ENCODE measurements at places on chromosomes 1 and 21.
A peak's percentile ranks its signal among the peaks of the same experiment; 100 is the strongest.

DNA sequence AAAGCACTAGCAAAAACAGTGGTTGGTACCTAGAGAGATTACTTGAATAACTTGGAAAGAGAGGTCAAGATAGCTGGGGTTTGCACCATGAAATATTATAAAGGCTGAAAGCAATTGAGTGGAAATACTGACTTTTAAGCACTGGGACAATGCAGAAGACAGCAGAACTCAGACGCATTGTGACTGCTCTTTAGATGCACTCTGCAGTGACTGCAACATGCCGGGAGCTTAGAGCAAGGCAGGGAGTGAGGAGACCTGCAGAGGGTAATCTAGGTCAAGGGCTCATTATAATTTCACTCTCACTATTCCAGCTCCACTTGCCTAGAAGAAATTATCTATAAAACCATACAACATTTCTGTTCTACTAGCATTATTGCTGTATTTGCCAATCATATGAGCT lies 36.6 kb downstream of the OLFM3 start:
- no peak for DNase-seq

GRCh38 chr1:220504329-220504728 lies 23.6 kb upstream of the MARK1 start:
- no peak for DNase-seq

DNA sequence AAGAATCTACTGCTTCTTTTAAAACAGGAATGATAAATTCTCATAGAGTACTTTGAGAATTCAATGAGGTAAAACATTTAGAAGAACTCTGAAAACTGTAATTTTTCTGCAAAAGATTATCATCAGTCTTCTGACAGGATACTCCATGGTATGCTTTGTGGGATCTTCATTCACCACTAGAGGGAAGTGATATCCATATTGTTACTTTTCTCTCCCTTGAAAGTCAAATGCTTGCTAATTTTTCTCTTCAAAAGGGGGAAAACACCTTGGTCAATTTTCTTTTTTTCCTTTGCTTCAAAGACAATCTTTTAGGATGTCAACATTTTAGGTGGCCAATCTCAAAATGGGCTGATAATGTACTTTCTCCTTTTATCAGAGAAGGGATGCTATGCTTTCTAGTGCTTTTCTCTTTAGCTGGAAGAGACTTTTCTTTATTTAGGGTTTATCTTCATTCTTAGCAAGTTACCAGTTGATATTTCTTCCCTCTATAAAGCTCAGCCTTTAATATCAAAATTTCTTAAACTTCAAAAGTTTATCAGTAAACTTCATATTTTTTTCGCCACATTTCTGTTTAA lies 95.5 kb downstream of the NEGR1 start:
- no peak for DNase-seq

DNA sequence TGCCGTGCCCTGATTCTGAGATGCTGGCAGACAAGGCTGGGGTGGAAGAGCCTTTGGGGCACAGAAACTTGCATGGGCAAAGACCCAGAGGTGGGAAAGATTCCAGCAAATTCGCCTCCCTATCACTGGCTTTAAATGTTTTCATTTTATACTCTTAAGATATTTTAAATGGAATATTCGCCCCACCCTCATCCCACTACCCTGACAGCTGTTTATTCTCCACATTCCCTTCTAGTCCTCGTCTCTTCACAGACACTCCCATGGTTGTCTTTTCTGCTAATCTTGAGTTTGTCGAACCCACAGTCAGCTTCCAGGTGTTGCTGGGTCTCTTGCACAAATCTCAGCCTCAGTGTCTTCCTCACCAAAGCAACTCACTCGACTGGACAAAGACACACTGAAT lies 245.0 kb downstream of the KAZN start:
- DNase-seq: no peak

- no peak for DNase-seq
Measured at GRCh38 chr1:13864760-13865159, 164.8 kb downstream of the PRDM2 start.

- no peak for DNase-seq
Measured at GRCh38 chr1:9942399-9942938, 722 bp downstream of the LZIC start.

- DNase-seq: no peak
Measured at GRCh38 chr1:54483875-54484437, 64.1 kb upstream of the ACOT11 start.

DNA sequence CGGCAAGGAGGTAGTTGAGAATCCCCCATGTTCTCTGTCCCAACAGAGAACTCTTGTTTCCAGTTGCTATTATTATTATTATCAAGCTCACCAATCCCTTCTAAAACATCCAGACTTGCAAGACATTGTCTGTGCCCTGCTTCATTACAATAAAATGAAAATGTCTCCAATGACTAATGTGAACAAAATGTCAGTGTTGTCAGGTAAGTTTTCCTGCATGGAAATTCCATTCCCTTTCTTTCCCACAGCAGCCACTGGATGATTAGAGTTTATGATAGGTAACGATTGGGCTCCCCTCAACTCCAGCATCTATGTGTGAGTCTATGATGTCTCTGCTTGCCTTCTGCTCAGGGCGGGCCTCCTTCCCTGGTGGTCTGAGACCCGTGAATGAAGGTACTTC lies 8.9 kb upstream of the DYRK1A start:
- no peak for DNase-seq

GRCh38 chr1:181662606-181663005 lies 179.3 kb downstream of the CACNA1E start:
- no peak for DNase-seq

DNA sequence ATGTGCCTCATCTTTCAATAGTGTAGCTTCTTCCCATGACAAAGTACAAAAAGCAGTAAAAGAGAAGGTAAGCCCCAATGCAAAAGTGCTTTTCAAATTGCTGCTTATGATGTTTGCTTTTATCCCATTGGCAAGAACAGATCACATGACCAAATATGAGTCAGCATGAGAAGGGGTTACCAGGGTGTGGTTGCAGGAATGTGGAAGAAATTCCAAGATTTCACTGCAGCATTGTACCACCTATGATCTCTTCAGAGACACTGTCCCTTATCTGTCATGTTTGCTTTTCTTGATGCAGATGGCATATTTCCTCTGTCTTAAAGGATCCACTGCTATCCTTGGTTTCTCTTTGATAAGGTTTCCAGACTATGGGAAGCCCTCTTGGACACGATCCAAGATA lies 1006.9 kb upstream of the PRMT6 start:
- DNase-seq: no peak

DNA sequence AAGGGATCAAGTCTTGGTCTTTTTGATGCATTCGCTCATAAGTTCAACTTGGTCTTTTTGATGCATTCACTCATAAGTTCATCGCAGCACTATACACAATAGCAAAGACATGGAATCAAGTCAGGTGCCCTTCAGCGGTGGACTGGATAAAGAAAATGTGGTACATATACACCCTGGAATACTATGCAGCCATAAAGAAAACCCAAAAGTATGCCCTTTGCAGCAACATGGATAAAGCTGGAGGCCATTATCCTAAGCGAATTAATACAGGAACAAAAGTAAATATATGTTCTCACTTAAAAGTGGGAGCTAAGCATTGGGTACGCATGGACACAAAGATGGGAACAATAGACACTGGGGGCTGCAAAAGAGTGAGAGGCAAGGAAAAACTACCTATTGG lies 29.8 kb upstream of the FOXE3 start:
- DNase-seq: no peak

- peak; percentile 2 for DNase-seq
Measured at GRCh38 chr1:100265562-100265930, 470 bp upstream of the RTCA start.

- no peak for DNase-seq
Measured at GRCh38 chr1:150966011-150966410, 8.6 kb downstream of the CERS2 start.

GRCh38 chr1:19618428-19618827 lies 25.7 kb upstream of the NBL1 start:
- DNase-seq: no peak

DNA sequence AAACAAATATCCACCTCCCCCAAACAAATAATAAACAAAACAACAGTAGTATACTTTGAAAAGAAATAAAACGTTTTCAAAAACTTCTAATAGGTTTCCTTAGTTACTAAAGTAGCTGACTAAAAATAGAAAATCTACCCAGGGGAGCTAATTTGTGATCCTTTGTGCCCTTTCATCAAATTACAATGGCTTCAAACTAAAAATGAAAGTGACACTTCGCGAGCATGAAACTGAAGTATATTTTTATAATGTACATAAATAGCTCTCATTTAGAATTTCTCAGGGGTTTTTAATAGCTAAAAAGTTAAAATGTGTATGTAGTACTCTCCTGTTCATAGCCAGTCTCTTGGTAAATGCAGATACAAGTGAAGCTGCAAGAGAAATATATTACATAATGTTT lies 78.4 kb downstream of the BRINP3 start:
- no peak for DNase-seq

- DNase-seq: no peak
Measured at GRCh38 chr1:240912821-240913220, 300.9 kb upstream of the GREM2 start.

GRCh38 chr1:155261493-155261851 lies 688 bp downstream of the SCAMP3 start:
- DNase-seq: no peak

DNA sequence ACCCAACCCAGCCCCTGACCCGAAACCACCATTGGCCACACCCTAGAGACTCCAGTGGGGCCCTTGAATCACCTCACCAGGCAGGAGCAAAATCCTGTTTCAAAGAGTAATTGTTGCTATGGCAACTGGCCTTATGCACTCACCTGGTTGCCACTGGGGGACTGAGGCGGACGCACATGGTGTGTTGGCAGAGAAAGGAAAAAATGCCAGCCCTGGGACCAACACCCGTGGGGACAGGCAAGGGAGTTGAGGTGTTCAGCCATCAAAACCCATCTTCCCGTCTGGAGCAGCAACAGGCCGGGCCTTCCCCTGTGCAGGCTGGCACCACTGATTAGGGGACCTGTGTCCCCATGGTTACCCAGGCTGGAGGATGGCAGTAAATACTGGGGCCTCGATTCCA lies 395.8 kb upstream of the VAMP3 start:
- DNase-seq: no peak

DNA sequence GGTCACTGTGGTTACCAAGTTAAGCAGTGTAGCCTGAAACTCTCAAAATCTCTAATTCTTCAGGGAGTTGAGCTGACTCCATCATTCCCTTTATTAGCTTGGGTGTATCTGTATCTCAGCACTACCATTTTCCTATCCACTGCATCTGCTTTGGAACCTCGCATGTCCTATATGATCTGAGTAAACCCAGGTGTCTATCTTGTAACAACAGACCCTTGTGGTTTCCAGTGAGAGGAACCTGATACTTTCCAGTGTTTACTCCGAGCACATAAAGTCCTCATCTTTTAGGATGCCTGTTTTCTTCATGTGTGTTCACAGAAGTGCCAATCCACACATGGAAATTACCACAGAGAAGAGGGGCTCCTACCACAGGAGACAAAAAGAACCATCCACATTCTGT lies 650.4 kb downstream of the LMO4 start:
- DNase-seq: no peak

DNA sequence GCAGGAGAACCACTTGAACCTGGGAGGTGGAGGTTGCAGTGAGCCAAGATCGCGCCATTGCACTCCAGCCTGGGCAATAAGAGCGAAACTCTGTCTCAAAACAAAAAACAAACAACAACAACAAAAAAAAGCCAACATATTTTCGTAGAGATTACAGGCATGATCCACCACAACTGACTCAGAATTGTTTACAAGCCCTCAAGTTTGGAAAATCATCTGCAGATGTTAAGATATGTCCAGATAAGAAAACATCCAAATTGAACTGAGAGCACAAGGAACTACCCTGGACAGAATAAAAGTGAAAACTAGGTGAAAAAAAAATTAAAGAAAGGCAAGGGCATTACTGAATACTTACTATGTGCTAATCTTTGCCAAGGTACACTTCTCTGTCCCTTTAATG lies 89.8 kb upstream of the WLS start:
- no peak for DNase-seq

DNA sequence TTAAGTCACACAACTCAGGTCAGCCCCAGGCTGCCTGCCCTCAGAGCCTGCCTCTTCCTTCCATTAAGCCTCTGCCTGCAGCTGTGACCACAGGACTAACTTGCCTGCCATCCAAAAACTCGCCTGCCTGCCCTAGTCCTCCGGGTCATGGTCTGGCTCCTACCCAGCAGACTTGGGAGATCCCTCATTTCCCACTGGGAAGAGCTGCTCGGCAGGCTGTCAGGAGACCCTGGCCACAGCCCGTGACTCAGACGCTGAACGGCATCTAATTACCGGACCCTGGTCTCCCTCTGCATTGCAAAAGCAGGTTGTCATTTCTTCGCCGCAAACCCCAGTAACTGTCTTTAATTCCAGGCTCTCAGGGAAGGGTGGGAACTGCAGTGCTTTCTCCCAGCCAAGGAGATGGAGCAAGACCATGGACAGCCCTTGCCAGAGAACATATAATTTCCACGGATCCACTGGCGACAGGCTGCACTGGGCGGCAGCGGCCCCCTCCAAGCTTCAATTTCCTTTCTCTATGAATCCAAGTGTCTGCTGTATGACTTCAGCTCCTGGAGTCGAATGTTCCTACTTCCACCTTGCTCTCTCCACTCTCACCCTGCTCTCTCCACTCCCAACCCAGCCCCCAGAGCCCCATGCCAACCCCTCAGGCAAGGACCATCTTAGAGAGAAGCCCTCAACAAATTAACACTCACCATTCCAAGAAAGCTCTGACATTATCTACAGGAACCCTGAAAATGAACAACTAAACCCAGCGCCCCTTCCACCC lies 20.4 kb downstream of the OLFML2B start:
- DNase-seq: no peak

- peak; percentile 16 for DNase-seq
Measured at GRCh38 chr1:157170677-157171515, 32.7 kb upstream of the ETV3 start.

- DNase-seq: no peak
Measured at GRCh38 chr1:116855773-116856201, 53.9 kb upstream of the PTGFRN start.

DNA sequence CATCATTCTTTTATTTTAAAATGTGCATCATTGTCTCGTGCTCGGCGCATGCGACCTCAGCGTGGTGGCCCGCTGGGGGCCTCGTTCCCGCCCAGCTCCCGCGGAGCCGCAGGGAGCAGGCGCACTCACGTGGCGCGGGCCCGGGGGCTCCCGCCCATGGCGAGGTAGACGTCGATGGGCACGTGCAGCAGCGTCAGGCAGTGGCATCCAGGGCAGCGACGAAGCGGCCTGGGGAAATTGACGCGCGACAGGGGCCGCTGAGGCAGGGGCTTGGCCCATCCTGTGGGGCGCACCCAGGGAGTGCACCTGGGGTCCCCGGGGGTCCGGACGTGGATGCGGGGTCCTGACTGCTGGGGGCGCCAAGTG lies 994 bp downstream of the FAM229A start:
- no peak for DNase-seq

DNA sequence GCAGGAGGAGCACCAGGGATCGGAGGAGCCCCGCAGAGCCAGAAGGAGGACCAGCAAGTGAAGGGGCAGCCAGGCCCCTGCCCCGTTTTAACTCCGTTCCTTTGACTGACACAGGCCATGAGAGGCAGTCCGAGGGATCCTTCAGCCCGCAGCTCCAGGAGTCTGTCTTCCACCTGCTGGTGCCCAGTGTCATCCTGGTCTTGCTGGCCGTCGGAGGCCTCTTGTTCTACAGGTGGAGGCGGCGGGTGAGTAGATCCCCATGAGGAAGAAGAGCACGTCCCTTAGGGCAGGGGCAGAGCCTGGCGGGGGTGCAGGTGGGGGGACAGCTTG lies 13.3 kb downstream of the CSF1 start:
- no peak for DNase-seq
